ENCODE measurements at places on chromosomes 2 and 18.
A peak's percentile ranks its signal among the peaks of the same experiment; 100 is the strongest.

- DNase-seq = no peak
These were observed 160.3 kb upstream of the FSIP2 start for GRCh38 chr2:185578322-185578721.

DNA sequence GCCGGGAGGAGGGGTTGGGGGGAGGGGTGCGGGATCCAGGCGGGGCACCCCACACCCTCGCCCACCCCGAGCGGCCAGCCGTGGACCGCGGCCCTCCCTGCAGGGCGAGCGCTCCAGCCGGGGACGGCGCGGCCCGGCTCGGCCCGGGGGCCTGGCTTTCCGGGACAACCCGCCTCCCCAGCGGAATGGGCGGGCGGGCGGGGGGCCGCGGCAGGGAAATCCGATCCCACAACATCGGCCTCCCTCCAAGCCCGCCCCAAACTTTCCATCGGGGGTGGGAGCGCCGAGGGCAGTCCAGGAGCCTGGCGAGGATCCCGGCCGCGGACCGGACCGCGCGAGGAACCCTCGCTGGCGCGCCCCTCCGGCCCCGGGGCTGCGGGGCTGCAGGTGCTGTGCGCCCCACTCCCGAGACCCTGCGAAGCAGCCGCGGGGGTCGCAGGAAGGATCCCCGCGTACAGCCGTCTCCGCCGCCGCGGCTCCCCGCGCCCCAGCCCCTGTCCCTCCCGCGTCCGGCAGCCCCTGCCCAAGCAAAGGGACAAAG lies 529 bp downstream of the SEMA4C start:
- DNase-seq = no peak

- peak; percentile 42 for DNase-seq
These were observed 79.8 kb upstream of the CCDC141 start for GRCh38 chr2:179129574-179130238.

- DNase-seq = no peak
These were observed 86.2 kb downstream of the CRIM1 start for GRCh38 chr2:36441816-36442215.

GRCh38 chr2:28437918-28438317 lies 45.3 kb downstream of the FOSL2 start:
- no peak for DNase-seq

DNA sequence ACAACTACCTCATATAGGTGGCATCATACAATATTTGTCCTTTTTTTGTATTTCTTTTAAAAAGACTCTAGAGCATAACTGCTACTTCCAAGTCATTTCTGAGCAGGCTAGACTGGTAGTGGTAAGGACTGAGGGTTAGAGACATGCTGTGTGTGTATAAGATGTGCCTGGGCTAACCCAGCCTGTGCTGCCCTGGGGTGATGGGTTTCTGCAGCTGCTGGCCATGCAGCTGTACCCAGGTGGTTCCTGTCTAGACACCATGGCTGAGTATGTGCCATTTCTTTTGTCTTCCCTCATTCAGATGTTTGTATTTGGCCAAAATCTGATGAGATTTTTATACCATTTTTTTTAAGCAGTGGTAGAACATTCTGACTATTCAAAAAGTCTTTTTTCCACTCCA lies 40.0 kb downstream of the MERTK start:
- no peak for DNase-seq

DNA sequence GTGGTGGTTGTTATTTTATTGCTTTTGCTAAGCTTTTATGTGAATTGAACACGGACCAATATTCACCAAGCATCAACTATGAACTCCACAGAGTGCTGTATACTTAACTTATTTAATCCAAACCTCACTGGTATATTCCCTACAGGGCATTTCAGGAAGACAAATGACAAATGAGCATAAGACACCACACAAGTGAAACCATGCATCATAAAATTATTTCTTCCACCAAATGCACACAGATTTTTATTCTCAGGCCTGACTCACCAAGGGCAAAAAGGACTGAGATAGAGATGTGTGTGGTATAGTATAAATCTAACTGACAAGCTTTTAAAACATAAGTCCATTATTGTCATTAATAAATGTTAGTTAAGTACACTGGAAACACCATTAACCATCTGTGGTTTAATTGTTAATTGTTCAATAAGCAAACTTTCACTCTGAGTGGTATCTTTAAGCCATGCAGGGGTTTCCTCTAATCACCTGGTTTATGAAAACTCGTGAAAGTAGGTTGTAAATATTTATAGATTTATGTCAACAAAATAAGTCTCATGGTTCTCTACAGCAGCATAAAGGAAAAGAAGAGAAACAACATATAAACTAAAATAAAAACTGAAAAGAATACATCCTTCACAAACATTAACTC lies 77.6 kb upstream of the CRIM1 start:
- no peak for DNase-seq

DNA sequence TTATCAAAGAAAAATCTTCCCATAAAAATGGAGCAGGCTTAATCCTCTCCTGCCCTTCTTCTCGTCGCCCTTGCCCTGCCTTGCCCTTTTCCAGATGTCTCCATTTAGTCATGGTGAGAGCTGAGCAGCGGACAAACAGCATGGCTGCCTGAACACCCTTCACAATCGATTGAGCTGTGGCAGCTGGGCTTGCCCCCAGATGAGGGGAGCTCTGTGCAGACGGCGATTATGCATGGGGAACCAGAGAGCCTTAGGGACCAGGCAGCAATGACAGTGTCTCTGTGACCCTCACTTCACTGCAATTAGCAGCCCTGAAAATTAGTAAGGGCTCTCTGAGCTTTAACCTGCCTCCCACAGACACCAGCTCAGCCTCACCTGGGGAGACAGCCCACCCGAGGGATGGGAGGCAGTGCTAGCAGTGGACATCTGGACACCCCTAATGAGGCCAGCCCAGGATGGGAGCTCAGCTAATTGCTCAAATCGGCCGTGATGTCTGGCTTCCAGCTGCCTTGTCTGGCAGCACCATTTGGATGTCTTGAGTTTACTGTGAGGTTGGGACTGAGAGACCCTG lies 365.7 kb downstream of the TNS1 start:
- no peak for DNase-seq

DNA sequence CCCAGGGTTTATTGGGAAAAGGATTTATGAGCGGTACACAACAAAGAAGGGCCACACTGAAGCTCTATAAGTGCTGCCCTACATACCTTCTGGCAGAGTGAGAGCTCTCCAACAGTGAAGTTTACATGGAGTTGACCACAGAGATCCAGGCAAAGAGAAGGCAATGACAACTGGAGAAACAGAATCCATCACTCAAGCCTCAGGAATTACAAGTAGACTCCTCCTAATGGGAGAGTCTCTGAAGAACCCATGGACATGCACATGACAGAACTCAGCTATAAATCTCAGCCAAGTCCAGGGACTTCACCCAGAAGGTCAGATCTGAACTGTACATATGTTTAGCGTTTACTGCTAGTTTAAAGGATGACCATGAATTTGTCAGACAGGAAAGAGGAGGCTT lies 164.7 kb downstream of the DNAH7 start:
- no peak for DNase-seq

DNA sequence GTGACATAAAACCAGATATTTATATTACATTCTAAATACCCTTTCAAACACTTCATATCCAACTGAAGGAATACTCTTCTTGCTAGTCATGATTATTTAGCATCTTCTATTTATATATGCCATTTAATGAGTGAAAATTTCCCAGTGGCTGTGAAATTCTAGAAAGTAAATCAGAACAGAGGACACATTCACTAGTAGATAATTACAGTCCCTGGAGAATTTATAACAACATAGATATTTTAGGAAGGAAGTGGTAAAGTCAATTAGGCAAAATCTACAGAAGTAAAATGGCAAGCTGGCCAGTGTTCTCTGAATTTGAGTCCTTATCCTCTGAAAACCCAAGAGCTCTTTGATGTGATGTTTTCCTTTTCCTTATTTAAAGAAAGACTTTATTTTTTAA lies 121.8 kb downstream of the PMAIP1 start:
- DNase-seq = no peak

- no peak for DNase-seq
These were observed 95.3 kb downstream of the MREG start for GRCh38 chr2:215917953-215918620.

DNA sequence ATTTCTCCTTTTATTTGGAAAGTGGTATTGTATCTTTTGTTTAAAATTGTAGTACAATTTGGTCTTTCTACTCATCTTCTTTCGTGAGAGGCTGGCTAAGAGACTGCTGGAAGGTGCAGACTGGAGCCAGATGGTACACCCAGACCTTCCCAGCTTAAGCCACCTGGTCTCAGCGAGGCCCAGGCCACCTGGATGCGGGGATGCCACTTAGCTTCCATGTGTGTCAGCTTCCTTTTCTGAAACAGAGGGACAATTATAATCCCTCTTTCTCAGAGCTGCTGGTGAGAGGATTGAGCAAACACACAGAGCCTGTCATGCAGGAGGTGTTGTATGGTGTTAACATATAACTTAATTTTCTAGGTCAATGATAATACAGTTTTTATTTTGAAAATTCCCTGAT lies 17.4 kb downstream of the FARP2 start:
- DNase-seq = peak; percentile 48

DNA sequence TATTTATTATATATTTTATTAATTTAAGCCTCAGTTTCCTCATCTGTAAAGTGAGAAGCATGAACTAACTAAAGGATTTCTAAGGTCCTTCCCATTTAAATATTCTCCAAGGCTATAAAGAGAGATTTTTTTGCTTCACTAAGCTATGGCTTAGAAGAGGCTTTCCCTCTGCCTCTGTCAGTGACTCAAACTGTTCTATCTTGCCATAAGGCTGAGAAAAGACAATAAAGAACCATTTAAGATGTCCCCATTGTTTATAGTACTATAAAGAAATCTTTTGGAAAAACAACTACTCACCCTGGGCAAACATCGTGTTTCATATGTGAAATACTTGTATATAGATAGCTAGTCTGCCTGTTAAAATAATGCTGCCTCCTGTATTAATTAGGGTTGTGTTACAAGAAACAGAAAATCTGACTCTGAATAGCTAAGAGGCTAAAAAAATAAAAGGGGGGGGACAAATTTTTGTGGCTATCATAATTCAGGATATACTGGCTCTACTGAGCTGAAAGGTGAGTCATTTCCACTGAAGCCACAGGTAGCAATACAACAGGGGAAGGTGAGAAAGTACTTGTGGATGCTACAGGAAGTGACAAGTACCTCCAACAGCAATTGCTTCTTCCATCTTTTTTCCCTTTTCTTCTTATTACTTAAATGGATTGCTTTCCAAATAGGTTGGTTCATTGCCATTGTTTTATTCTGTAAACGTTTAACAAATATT lies 25.4 kb downstream of the EPHA4 start:
- DNase-seq = no peak

DNA sequence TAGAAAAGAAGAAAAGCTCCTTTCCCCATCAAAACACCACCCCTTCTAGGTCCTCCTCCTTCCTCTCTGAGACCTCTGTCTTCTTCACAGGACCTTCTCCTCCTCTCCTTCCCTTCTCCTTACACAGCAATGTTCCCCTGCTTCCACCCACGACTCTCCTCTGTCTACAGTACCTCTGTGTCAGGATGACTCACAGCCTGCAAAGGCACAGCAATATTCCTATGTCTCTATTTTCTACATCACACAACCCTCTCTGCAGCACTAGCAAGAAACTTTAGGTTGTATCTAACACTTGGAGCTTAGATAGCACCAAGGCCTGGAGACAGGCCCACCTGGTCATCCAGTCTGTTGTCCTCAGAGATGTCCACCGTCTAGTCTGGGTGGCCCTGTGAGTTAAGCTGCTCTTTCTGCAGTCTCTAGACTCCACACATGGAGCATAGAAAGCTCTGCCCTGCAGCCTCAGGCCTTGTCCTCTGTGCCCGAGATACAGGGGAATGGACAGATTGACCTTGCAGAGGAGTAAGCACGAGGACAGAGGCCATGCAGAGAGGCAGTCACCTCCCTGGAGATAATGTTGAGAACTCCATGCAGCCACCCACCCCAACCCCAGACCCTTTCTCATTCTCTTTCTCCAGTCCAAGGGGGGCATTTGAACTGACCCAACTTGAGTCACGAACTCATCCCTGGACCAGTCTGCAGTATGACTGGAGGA lies 212.0 kb downstream of the TNS1 start:
- DNase-seq = no peak

DNA sequence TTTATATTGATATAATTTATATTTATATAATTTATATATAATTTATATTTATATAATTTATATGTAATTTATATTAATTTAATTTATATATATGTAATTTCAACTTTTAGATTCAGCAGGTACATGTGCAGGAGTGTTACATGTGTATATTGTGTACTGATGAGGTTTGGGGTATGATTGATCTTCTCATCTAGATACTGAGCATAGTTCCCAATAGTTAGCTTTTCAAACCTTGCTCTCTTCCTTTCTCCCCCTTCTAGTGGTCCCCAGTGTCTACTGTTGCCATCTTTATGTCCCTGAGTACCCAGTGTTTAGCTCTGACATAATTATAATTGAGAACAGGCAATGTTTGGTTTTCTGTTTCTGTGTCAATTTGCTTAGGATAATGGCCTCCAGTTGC lies 1335.3 kb upstream of the CDH2 start:
- DNase-seq = no peak

- DNase-seq = no peak
These were observed 11.5 kb upstream of the LAPTM4A start for GRCh38 chr2:20062615-20063545.

DNA sequence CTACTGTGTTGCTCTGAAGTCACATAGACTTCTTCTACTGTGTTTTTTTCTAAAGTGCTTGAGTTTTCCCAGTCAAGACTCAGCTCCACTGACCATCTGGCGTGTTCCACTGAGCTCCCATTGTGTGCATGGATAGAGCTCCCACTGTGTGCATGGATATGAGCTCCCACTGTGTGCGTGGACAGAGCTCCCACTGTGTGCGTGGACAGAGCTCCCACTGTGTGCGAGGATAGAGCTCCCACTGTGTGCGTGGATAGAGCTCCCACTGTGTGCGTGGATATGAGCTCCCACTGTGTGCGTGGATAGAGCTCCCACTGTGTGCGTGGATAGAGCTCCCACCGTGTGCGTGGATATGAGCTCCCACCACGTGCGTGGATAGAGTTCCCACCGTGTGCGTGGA lies 148.3 kb upstream of the ALKAL2 start:
- DNase-seq = no peak

DNA sequence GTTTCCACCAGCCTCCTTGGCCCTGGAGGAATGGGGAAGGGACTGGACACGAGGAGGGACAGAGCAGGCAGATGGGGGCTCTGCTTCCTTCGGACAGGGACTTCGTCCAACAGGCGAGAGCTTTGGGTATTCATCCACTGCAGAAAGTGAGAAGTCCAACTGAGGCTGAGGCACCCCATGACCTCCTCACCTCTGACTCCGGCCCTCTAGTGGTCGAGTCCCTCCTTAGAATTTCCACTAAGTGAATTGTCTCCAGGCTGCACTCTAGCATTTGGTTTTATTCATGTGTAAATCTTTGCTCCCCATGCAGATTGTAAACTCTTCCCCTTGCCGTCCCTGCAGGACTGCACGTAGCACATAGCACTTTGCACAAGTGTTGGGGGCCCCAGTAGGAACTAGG lies 75.6 kb downstream of the TMEM247 start:
- peak; percentile 63 for DNase-seq

- DNase-seq = no peak
These were observed 50.0 kb downstream of the LPIN1 start for GRCh38 chr2:11796190-11797171.

- no peak for DNase-seq
These were observed 904.8 kb upstream of the CELF4 start for GRCh38 chr18:38470421-38470820.

- no peak for DNase-seq
These were observed 270.8 kb upstream of the DCC start for GRCh38 chr18:52069201-52069600.

- DNase-seq = no peak
These were observed 36.4 kb downstream of the FLACC1 start for GRCh38 chr2:201320701-201321100.

- DNase-seq = no peak
These were observed 143.0 kb downstream of the TPO start for GRCh38 chr2:1556286-1556685.

Data from OCI-LY7 (cell line).